ENCODE measurements at places on chromosomes 6 and 20.

- peak; percentile 1 for DNase-seq
Measured at GRCh38 chr20:51966296-51966971, 164.1 kb upstream of the SALL4 start.

- no peak for DNase-seq
Measured at GRCh38 chr20:3797592-3798372, 1.7 kb downstream of the CDC25B start.

GRCh38 chr6:113924312-113924723 lies 46.6 kb downstream of the HDAC2 start:
- no peak for DNase-seq

GRCh38 chr6:130282234-130282995 lies 59.7 kb upstream of the SAMD3 start:
- no peak for DNase-seq

- no peak for DNase-seq
Measured at GRCh38 chr20:50819349-50819748, 24.5 kb downstream of the BCAS4 start.

DNA sequence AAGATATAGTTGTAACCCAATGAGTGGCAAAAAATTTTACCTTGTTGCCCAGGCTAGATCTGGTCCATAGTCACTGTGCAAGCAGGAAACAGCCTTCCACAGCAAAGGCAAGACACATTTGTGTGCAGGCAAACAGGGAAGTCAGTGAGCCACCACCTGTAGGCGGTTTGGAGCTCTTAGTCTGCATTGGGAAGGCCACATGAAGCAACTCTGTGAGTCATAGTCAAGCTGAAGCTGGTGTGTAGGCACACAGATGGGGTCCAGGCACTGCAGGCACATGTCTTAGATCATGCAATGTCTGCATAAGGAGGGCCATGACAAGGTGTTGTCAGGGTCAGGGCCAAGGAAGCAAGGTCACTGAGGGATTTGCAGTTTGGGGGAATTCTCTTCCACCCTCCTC lies 543.2 kb upstream of the EPHA7 start:
- no peak for DNase-seq

GRCh38 chr6:35522660-35523658 lies 10.3 kb upstream of the TULP1 start:
- peak; percentile 76 for DNase-seq

GRCh38 chr20:14673164-14673563 lies 335.8 kb upstream of the FLRT3 start:
- no peak for DNase-seq

GRCh38 chr20:34431168-34431567 lies 68.1 kb downstream of the ITCH start:
- no peak for DNase-seq

- DNase-seq, result no peak
Measured at GRCh38 chr6:136236466-136237293, 13.4 kb downstream of the MTFR2 start.

DNA sequence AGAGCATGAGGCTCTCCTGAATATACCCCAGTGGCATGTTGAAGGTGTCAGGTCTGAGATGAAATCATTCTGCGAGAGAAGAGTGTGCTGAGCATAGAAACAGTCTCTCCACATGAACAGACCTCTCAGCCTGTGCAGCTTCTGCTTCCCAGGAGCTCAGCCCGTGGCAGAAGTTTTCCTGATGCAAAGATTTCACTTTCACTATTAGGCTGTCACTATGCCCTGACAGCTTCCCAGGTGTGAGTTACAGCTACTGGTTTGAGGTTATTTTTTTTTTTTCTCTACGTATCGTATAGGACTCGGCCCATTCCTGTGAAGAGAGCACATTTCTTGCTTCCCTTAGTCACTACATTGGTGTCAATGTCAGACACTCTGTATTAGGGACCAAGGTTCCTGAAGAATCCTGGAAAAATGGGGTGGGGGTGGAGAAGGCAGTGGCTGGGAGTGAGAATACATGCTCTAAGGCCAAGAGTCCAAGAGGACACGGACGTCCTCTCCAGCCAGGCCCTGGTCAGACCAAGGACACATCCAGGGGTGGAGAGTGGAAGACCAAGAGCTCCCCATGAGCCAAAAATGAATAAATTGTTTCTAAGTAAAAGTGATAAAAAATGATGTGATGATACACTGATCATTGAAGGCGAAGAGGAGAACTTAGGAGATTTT lies 121.2 kb upstream of the AKAP12 start:
- DNase-seq, result no peak
